ENCODE measurements at places on chromosomes 11 and 22. TPM values are rescaled to one million over a fixed set of nuclear protein-coding genes. Genes with fewer than 3 reads are reported as not detected.

Gene TYR
- not detected for total RNA-seq

DNA sequence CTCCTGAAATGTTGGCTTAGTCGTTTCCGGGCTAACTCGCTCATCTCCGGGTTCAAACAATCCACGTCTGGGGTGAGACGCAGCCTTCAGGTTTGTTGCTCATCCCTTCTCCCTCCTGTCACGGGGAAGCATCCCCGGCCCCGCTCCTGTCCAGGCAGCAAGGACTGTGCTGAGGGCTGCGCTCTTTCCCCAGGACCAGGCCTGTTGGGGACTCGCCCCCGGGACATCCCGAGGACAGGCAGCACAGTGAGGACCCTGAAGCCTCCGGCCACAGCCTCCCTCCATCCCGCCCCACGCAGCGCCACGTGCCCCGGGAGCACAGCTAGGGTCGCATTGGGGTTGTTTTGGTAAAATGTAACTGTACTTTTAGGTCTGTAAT lies 252.0 kb downstream of the BRD1 start:
- DNase-seq: no peak

Gene KDM4E
- total RNA-seq: not detected

DNA sequence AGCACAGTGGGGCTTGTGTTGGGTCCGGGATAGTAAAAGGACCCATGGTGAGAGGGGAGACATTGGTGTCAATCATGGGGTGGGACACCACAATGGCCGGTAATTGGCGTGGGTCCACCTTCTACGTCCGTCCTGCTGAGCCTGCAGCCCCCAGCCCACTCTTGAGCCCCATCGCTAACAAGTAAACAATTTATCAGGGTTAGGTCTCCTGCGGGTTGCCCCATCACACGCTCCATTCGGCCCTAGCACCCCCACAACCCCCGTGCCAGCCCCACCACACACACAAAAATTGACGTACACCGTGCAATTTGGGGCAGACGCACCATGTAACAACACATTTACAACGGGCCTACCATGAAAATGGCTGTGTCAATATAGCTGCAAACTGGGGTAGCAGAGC lies 86.5 kb upstream of the HTATIP2 start:
- no peak for DNase-seq

DNA sequence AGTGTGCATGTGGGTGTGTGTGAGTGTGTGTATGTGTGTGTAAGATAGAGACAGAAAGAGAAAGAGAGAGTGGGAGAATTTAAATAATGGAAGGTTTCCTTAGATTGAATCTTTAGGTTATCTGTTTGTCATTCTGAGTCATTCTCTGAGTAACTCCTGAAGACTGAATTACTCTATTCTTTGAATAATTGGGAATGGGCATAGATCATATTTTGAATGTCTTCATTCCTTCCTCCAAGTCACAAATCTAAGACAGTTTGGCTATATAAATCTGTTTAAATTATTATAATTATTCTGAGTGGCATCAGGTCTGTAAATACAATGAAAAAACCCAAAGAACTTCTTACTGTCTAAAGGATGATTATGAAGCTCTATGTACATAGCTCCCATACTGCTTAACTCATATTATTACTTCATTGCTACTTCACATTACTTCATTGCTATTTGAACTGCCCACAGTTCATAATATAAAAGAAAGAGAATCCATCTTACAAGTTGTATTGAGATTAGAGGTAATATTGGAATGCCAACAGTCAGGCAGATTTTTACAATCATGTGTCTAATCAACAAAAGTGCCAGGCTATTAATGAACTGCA lies 346.6 kb upstream of the CCDC179 start:
- DNase-seq: no peak

GRCh38 chr11:67113231-67113721 lies 5.8 kb upstream of the KDM2A start:
- DNase-seq: no peak

GRCh38 chr11:2795491-2795991 lies 90.0 kb downstream of the CDKN1C start:
- no peak for DNase-seq

- no peak for DNase-seq
These were observed 1.2 kb downstream of the DKK3 start for GRCh38 chr11:12007230-12007593.

Gene OR10D3
- total RNA-seq: not detected

Gene OR8B2
- not detected for total RNA-seq

Gene UBQLNL
- total RNA-seq: not detected

Gene CNGA4
- total RNA-seq: not detected

DNA sequence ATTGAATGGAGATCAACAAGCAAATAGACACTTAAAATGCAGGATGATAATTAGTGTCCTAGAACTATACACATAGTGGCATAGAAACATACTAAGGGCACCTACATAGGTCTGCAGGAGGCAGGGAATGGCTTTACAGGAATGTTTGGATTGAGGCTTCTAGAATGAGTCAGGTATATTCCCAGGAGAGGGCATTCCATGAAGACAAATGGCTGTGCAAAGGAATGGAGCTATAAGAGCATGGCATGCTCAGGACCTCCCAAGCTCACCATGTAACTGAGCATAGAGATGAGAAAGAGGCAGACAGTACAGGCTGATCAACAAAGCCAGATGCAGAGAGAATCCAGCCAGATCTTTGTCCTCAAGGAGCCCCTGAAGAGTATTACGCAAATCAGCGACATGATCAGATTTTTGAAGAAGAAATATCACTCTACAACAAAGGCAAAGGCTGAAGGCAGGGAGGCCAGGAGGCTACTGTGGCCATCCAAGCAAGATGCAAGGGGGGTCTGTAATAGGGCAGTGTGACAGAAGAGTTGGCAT lies 211.1 kb upstream of the MTNR1B start:
- no peak for DNase-seq

Gene ZNF214
- 0.55 TPM for total RNA-seq

DNA sequence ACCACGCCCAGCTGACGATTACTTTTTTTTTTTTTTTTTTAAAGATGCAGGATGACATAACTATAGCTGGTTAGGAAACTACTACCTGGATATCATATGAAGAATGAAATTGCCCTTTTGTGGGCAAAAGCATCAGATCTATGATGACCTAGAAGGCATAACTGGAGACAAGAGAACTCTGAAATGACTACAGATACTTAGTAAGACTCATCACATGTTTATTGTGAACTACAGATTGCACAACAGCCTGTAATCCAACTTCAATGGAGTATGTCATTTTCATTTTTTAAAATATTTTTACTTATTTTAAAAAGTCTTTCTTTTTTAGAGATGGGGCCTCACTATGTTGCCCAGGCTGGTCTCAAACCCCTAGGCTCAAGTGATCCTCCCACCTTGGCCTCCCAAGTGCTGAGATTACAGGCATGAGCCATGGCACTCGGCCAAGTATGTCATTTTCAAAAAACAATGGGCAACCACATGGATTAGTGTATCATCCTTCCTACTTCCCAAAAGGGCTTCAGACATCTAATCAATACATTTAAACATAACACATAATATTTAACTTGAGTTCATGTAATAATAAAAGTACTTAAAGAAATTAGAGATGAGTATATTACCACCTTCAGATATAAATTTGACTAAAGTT lies 3.3 kb downstream of the MTMR2 start:
- DNase-seq: no peak

Gene OR4C45
- not detected for total RNA-seq

Gene AIFM3
- total RNA-seq: 7.4 TPM

GRCh38 chr11:69292221-69292648 lies 1.7 kb upstream of the MYEOV start:
- DNase-seq: no peak

Gene CDCA5
- total RNA-seq: 97.8 TPM

DNA sequence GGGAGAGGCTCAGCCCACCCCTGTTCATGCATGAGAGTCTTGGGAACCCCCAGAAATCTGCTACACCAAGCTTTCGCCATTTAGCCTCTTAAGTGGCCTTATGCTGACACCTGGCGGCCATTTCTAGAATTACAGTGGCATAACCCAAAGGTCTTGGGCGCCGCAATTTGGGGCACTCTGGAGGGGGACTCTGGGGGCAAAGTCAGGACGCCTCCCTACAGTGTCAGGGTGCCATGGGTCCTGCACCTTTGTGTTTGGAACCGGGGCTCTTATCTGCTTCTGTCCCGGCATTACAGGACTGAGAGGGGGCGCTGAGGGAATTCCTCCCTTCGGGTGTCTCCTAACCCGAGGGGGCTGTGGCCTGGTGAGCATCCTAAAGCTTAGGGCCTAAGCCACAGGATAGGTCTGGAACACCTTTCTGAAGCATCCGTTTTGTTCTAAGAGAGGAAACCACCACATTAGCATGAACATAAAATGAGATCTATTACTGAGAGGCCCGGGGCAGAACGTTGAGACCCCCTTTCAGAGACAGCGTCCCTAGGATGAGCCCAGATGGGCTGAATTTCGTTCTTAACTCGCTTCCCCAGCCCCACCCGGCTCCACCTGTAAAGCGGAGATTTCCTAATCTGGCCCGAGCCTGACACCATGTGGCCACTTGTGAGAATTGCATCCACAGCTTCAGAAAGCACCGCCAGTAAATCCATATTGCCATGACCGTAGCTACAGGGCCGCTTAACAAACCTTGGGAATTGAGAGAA lies 9.3 kb downstream of the INS start:
- peak; percentile 67 for DNase-seq

DNA sequence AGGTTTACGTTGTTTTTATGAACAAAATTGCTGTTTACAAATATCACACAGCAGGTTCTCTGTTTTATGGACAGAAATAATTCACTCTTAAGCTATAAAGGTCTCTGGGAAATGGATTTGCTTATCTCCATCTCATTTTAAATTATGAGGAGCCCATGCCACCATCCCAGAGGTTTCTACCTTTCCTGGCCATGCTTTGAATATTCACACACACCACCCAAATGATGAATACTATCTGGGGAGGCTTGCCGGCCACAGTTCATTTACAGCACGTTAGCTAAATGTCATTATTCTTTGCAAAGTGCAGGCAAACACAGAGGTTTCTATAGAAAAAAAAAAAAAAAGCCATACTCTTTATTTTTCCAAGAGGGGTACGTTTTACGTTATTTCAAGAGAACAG lies 1446.7 kb downstream of the FAM181B start:
- DNase-seq: no peak

GRCh38 chr11:64542172-64543125 lies 48.6 kb upstream of the SLC22A12 start:
- DNase-seq: no peak

Gene OR51B4
- not detected for total RNA-seq

GRCh38 chr22:20948989-20949388 lies 18.1 kb upstream of the AIFM3 start:
- DNase-seq: no peak

- DNase-seq: no peak
These were observed 591.2 kb downstream of the OPCML start for GRCh38 chr11:132941024-132941646.

Gene TRIM6
- total RNA-seq: 3.9 TPM

Gene C11orf97
- total RNA-seq: not detected

Gene DERL3
- total RNA-seq: 1.2 TPM

- DNase-seq: no peak
These were observed 535.4 kb downstream of the RAB38 start for GRCh38 chr11:87639753-87640364.

- no peak for DNase-seq
These were observed 46.4 kb downstream of the SYT13 start for GRCh38 chr11:45239733-45240132.

Gene PUS3
- 5.7 TPM for total RNA-seq

- DNase-seq: no peak
These were observed 5.1 kb downstream of the PDXP start for GRCh38 chr22:37663521-37664140.

Gene MYRF
- 15.3 TPM for total RNA-seq

GRCh38 chr11:18650353-18650752 lies 16.2 kb upstream of the SPTY2D1 start:
- DNase-seq: no peak

DNA sequence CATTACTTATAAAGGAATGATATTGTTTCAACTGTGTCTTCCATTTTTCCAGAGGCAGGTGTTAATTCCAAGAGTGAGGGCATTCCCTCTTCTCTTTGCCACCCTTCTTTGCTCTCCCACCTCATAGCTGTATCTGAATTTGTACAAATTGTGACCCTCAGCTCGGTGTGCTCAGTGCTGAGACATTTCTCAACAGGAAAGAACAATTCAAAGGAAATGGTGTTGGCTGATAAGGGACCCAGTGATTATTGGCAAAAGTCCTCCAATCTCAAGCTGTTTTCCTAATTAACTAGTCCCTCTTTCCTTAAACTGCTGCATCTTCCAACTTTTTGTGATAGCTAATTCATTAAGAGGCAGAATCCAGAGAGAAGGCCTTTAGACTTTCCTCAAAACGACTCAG lies 408.9 kb upstream of the SYN3 start:
- no peak for DNase-seq

Gene RASSF7
- 36.2 TPM for total RNA-seq

GRCh38 chr11:8503910-8504364 lies 90.1 kb downstream of the STK33 start:
- DNase-seq: no peak

GRCh38 chr22:43404673-43405385 lies 7.0 kb upstream of the MPPED1 start:
- DNase-seq: peak; percentile 67

DNA sequence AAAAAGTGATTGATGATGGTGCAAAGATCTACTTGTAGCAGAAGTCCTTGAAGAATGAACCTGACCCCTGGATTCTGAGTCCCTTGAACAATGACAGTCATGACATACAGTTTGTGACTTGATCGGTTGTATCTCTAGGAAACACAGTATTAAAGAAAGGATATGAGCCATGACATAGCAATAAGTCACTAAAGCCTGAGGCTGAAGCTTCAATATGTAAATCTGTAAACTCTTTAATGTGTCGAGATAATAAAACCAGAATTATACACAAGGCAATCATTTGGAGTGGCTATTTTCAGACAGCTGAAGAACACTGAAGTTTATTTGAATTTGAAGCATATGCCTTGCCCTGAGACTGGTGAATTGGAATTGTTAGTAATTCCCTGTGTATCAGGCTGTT lies 911.5 kb upstream of the RAG2 start:
- DNase-seq: no peak

DNA sequence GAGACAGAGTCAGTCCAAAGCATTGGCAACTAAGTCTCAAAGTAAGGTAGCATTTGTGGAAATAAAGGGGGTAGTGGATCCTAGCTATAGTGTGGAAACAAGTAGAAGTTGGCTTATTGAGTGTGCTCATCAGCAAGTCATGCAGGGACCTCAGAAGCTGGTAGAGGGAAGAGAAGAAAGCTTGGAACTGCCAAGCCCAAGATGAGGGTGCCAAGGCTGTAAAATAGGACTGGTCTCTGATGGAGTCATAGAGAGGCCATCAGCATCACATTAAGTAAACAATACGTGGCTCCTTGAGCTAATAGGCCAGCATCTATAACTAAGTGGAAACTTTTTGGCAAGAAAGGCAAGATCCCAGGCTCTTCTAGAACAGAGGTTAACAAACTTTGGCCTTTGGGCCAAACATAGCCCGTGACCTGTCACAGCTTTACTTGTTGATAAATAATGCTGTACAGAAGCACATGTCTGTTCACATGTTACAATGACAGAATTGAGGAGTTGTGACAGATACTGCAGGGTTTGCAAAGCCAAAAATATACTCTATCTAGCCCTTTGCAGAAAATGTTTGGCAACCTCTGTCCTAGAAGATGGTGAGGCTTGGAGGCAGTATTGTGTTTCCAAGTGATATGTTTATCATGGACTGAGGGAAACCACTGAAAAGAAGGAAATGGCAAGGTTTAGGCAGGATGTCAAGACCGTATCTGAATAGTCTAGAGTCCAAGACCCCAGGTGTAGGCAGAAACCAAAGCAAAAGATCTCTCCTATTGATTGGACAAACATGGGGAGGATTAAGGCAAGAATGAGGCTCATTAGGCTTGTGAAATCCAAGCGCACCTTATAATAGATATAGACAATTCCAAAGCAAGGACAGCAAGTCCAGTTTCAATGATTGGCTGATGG lies 62.5 kb upstream of the CD44 start:
- DNase-seq: no peak

- peak; percentile 41 for DNase-seq
These were observed 1.5 kb downstream of the RAB30 start for GRCh38 chr11:83070044-83070701.

All from PC-9 (cell line).